Activated CD4-positive, alpha-beta T cell treated with anti-CD3 and anti-CD28 coated beads, Interleukin-2, amount 50 U/mL, for 24 hours (primary cell): ENCODE measurements at places on chromosomes 4 and X.

DNA sequence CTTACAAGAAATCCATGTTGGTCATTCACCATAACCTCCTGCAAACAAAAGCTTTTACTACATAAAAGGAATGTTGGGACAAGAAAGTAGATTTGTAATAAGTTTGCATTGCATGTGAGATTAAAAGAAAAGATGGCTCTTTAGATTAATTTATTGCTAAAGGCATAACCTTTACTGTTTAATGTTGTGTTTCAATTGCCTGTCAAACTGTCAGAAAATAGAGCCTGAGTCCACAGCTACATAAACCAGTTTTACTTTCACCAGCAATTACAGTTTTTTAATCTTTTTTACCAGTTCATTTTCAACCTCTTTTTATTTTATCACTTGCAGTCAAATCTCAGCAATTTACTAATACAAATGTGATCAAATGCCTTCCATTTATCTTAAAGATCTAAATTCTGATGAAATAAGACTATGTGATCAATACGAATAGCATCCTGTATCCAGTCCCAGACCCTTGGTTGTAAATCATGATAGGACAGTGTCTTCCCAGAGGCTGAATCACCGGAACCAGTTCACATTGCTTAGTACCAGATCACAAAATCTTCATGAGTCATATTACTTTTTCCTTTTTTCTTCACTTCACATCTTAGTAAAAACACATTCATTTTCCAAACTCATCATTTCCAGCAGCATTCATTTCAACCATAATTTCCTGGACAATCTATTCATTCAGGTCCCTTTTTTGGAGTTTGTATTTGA is 95.4 kb upstream of the FRG1 start:
- DNase-seq, result no peak

DNA sequence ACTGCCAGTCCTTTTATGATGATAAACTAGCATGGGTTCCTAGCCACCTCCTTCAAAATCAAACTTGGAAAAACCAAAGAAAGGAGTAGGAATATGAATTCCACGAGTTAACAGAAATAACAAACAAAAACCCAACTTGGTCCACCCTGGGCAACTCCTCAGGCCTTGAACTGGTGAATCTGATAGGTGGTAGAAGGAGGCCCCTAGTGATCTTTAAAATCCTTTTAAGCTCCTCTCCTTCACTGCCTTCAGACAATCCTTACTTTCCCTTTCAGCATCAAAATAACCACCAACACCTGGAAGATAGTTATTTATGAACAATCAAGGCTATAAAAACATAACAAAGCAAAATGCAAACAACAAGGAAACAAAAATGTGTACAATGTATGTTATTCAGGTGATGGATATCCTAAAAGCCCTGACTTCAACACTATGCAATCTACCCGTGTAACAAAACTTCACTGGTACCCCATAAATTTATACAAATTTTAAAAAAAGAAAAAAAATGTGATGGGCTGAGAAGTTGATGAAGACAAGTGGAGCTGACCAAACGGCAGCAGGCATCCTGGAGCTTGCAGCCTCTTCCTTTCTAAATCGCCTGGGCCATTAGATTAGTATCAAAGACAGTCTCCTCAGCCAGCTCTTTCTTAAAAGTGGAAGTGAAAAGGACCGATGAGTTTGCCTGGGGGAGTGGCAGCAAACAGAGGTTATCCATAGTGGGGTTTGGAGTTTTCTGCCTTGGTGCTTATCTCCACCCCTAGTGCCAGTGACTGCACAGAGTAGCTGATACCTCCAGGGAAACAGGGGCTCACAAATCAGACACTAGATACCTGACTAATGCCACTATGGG is 179.6 kb downstream of the TMA16 start:
- DNase-seq, result no peak

DNA sequence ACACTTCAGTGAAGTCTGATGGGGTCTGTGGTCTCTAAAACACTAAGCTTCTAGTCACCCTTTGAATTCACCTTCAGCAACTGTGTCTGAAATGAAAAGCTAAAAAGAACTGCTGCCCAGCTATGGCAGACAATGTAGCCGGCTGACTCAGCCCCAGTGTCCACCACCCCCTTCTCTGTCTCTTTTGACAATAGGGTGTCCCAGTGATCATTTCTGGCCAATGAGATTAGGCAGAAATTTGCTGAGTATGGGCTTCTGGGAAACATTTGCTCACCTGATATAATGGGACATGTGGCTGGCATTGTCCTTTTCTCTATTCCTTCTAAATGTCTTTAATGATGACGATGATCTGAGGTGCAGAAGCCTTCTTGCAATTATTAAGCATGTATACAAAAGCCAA is 20.6 kb downstream of the IGFBP7 start:
- no peak for DNase-seq

DNA sequence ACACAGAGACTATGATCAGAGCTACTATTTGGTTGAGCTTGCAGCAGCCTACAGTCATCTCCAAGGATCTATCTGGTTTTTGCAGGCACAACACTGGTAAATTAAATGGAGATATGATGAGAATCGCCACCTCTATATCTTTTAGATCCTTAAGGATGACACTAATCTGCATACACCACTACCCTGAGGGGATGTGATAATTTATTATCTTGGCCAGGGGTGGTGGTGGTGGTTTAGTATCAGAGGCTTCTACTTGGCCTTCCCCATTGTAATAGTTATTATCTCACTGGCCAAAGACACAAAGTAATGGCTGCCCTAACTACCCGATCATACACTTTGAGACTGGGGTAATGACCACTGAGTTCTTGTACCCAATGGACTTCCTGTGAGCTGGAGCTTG is 21.2 kb downstream of the CCDC160 start:
- no peak for DNase-seq

DNA sequence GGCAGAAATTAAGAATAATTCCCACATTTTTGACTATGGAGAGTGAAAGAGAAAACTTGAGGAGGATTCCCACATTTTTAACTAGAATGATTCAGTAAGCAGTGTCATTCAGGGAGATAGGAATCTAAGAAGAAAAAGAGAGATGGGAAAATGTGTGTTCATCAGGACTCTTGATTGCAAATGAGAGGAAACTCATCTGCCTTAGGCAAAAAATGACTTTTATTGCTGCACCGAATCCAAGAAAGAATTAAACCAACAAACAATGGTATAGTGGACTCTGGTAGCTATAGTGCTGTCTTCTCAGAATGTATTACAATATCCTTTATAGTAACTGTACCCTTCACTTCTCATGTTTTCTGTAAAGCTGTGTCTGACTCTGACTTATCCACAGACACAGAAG is 15.0 kb upstream of the TMEM144 start:
- no peak for DNase-seq

DNA sequence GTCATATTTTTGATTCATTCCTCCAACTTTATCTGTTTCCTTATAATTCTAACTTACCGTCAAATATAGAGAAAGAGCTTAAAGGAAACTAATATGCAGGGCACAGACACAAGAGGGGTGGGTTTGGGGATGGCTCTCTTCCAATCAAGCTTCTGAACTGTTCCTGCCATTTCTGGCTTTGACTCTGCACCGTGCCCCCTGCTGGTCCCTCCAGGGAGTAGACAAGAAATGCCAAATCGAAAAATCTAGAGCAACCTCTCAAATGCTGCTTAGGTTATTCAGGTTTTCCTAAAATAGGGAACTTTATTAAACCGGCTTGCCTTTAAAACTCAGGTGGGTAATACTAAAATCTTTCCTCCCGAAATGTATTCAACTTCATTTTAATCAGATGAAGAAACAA is 39.8 kb upstream of the VCX3A start:
- DNase-seq, result no peak
